ENCODE measurements at places on chromosomes 5 and 9.

GRCh38 chr5:127757576-127757975, 54.4 kb downstream of the CCDC192 start:
- DNase-seq = no peak

DNA sequence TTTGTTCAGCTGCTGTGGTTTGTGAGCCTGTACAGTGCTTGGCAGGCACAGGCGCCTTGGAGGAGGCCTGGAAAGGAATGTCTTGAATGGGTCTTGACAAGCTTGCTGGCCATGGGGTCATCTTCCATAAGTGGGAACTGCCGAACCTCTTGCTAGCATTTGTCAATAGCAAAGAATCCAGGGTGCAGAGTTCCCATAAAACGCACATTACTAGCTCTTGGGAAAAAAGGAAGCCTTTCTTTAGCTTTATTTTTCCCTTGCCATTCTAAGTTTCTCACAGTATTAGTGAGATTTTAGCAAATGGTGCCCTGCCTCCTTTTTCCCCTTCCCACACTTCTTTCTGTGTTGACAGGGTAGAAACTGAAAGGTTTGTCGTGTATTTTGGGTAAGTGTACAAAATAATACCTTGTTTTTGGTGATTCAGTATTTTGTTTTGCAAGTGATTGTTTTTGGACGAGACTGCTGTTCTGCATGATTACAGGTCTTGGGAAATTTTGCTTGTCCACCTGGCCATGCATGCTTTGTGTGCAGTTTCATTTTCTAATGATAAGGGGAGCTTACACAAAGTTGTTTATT, 82.0 kb downstream of the ADGRV1 start:
- no peak for DNase-seq

DNA sequence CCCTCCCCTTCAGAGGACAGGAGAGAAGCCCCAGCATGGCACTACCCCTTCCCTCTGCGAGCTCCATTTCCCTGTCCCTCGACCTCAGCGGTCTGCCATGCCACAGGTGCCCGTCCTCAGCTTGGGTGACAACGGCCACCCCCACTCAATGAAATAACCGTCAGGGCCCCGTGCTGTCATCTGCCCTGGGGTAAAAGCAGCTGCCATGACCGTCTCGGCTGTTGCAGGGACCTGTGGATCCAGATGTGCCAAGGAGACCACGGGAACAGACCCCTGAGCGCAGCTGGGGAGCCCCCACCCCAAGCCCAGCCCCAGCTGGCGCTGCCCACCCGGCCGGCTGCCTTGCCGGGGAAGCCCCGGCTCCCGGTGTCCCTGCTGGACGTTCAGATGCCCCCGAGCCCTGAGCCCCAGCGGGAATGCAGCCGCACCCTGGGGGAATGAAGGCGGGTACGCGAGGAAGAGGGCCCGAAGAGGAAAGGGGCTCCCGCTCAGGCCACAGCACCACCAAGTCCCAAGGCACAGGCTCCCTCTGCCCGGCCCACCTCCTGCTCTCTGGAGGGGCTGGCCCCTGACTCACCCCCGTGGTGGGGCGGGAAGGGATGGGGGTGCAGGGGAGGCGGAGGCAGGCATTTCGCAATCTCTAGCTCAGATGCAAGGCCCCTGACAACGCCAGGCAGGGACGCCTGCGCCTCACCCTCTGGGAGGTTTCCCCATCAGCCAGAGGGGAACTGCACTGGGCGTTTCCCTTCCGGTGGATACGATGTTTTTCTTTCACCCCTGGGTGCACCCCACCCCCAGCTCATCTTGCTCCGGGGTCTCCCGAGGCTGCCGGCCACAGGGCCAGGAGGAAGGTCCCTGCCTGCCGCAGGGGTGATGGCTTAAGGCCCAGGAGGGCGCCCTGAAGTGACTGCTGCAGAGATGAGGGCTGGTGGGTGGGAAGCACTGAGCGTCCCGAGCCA, 49.2 kb downstream of the NACC2 start:
- DNase-seq = no peak

- no peak for DNase-seq
These were observed 343.2 kb downstream of the DMAC1 start for GRCh38 chr9:7456377-7456776.

DNA sequence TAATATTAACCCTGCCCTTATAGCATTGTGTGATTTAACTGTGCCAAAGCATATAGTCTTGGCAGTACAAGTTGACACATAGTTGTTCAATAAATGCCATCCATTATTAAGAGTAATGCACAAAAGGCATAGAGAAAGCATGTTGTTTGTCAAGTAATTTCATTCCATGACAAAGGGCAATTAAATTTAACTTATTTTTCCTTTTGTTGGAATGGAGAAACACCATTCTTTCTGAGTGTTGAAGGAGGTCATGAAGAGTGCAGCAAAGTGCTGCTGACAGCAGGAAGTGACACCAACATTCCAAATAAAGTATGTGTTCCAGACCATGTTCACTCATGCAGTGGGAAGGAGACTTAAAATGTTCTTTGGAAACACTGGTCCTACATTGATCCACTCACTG, 29.1 kb downstream of the ANKDD1B start:
- no peak for DNase-seq

GRCh38 chr5:128764601-128765310, 200.5 kb upstream of the SLC27A6 start:
- DNase-seq = no peak

DNA sequence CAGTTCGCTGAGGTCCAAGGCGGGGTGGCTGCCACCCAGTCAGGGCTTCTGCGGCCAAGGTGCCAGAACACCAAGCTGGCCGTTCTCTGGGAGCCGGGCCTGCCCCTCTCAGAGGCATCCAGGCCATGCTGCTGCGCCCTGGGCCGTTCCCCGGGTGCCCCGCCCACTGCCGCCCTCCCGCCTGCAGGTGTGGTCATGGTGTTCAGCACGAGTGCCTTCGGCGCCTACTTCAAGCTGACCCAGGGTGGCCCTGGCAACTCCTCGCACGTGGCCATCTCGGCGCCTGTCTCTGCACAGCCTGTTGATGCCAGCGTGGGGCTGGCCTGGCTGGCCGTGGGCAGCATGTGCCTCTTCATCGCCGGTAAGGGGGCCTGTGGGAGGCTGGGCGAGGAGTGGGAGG, 7.7 kb downstream of the SLC2A8 start:
- DNase-seq = no peak

DNA sequence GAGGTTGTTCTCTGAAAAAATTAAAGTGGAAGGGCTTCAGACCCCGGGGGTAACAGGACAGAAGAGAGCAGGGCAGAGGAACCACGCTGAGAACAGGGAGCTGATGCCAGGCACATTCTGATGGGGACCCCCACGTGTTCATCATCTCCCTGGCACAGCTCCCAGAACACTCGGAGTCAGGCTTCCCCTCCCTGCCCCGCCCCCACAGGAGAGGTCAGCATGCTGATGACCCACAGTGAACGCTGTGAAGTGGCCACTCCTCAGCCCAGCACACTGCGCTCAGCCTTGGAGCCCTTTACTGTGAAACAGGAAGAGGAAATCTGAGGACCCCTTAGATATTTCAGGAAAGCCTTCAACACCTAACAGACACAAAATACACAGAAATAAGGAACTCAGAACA, 16.4 kb downstream of the RETREG1 start:
- no peak for DNase-seq

GRCh38 chr9:135108831-135109510, 21.5 kb downstream of the OLFM1 start:
- DNase-seq = no peak

DNA sequence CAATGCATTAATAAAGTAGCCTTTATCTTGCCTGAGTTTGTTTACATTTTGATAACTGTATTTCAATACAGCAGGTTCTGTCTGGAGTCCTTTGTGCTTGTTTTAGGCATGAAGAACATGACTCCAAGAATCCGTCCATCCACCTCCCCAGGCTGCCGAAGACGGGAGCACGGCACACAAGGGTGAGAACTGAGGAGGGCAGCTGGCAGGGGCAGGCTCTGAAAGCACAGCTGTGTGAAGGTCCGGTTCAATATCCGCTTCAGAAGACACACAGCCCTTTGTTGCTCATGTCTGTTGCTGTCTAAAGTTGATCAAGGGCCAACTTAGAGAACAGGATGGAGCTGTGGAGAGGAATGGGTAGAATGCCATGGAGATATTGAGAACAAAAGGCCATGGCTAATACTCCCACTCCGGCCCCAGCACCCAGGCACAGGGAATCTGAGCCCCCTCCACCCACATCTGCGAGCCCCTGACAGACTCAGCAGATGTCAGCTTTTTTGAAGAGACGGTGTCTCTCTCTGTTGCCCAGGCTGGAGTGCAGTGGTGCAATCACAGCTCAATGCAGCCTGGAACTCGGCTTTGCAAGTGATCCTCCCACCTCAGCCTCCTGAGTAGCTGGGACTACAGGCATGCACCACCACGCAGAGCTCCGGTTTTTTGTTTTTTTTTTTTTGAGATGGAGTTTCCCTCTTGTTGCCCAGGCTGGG, 58.5 kb upstream of the GNE start:
- DNase-seq = no peak

- no peak for DNase-seq
These were observed 36.8 kb downstream of the TGFBI start for GRCh38 chr5:136065588-136065987.

DNA sequence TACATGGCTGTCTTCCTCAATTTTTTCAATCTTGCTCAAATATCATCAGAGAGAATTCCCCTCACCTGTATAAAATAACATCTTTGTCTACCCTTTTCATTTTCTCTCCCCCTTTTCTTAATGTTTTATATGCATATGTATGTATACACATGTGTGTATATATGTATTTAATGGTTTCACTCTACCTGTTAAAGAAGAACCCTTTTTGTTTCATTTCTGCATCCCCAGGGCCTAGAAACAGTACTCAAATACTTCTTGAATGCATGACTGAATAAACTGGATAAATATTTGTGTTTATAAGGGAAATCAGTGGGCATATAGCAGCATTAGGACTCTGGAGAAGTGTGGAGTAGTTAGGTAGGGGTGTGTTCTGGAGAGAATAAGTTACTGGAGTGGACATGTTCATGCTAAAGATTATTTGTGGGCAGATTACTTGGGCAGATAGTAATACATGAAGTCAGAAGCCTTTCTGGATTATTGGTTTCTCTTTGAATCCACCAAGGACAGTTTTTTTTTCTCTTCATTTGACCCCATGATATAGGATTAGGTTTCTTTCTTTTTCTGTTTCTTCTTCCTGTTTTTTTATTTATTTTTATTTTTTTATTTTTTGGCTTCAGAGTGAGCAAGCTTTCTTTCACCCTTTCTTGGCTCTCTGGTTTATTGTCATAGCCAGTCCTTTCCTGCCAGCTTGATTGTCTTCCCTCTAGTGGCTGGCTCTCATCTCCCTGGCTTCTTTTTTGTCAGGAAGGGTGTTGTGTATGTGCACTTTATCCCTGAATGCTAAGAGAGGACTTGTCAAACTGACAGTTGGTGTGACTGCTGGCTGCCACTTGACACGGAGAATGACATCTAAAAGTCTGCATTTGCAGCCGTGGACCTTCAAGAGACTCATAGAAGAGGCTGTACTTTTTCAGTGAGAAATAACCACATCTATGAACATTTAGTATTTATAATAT, 89.3 kb downstream of the ZCCHC7 start:
- no peak for DNase-seq

- DNase-seq = no peak
These were observed 6.5 kb upstream of the TBC1D9B start for GRCh38 chr5:179914032-179914755.

DNA sequence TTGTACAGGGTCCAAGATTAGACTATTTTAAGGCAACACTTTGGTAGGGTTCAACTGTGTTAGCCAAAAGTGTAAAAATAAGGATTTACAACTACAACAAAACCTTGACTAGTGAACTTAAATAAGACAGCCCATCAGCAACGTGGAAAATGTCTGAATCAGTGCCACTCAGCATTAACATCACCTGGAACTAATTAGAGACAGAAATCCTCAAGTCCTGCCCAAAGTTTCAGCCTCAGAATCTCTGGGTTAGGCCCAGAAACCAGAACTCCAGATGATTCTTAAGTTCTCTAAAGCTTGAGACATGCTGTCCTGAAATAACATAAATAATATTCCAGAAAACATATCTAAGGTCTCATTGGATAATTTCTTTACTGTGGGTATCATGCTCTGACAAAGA, 118.6 kb downstream of the SEMA6A start:
- no peak for DNase-seq

- no peak for DNase-seq
These were observed 128.9 kb downstream of the SUSD1 start for GRCh38 chr9:112046181-112046580.

GRCh38 chr5:149782018-149782894, 52.1 kb downstream of the PPARGC1B start:
- DNase-seq = no peak

DNA sequence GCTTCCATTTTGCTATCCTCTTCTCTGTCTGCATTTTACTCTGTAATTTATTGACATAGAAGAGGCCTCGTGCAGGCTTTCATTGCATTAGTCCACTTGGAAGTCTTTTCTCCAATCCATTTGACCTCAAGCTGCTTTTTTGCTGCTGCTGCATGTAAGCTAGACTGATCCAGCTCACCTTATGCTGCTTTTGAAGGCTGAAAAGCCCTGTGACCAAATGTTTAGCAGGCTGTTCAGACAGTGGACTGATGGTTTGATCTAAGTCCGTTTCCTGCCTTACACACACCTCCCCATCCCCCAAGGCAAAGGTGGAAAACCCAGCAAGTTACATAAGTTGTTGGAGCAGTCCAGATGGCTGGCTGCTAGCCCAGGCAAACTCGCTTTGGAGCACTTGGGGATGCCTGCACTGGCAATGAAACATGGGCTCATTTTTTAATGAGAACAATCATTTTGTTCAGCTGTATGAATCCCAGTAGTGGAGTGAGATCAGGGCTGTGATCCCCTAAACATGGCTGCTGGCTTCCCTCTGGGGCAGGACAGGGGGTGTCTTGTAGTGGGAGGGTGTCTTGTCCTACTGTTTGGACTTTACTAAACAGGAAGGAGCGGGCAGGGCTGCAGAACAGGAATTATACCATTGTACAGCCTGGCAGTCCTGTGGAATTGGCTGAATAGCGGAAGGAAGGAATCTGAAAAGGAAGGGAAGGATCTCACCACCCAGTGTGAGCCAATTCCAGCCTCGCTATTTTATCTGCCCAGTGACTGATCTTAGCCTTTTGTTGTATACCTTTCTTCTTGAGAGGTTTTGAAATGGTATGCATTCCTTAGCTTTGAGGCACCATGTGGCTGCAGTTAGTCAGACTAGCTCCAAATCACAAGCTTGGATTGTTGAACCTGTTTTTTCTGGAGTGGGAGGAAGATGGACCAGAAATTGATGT, 212.0 kb downstream of the ARHGAP26 start:
- no peak for DNase-seq

GRCh38 chr9:15543047-15543813, 9.6 kb upstream of the CCDC171 start:
- DNase-seq = no peak

DNA sequence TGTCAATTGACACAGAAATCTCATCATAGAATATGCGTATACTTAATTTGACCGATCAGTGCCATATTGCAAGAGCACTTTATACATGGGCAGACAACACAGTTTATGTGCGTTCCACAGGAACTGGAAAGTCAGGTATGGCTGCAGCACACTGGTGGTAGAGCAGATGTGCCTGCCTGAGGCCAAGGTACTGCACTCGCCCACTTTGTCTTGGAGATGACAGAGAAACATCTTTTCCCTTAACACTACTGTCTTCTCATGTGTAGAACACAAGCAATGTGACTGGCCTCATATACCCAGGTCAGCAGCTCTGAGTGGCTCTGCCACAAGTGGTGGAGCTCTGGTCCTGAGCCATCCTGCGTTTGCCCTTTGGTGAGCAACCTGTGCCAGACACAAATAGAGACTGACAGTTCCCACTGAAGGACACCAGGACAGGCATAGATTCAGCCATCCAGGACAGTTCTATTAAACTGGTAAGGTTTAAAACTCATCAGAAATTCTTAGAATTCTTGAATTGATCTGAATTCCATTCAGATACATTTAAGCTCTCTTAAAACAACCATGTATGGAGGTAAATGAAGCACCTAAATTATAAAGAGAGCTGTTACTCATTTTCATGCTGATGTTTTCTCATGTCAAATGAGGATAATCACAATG, 21.0 kb upstream of the PPP2CA start:
- no peak for DNase-seq

Measured in stimulated activated CD4-positive, alpha-beta T cell treated with anti-CD3 and anti-CD28 coated beads, Interleukin-2, amount 100 ng/mL, for 48 hours (primary cell).